ENCODE measurements at places on chromosomes 1 and 21. TPM values are rescaled to one million over a fixed set of nuclear protein-coding genes. Genes with fewer than 3 reads are reported as not detected.

GRCh38 chr1:30672661-30673060 is 50.7 kb downstream of the MATN1 start:
- H3K27ac ChIP-seq, result no peak overlapping the region
- peaks cover 22% of the 10 kb centered on the region for H3K4me1 ChIP-seq
- no peak for DNase-seq
- no peak overlapping the region for H3K4me3 ChIP-seq

Gene KCNE2
- not detected for total RNA-seq

- peak overlapping the region; percentile 69 for H3K27ac ChIP-seq
- H3K27me3 ChIP-seq, result no peaks in the 10 kb centered on the region
- no peak overlapping the region for H3K4me3 ChIP-seq
- no peaks in the 10 kb centered on the region for H3K36me3 ChIP-seq
Measured at GRCh38 chr21:30714946-30715345, 3.6 kb downstream of the KRTAP21-3 start.

Gene USP16
- 24.1 TPM for total RNA-seq

DNA sequence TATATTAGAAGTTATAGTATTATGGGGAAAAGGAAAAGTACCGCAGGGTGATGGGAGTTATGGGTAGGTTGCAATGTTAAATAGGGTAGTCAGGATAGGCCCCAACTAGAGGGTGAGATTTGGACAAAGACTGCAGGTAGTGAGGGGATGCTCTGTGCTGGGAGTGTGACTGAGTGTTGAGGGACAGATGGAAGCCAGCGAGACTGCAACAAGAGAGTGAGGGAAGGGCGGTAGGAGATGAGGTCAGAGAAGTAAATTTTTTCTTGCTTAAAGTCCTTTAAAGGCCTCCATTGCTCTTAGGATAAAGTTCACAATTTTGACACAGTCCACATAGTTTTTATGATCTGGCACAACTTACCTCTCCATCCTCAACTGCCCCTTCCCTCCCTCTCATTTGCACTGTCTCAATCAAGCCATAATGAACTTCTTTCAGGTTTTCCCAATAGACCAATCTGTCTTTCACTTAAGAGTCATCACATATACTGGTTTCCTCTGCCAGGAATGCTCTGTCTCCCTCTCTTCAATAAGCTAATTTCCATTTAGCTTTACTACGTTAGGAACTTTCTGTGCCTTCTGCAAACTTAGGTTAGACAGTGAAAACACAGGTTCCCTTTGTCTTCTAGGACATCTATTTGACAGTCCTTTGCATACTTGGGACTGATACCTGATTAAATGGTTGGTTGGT is 237.7 kb upstream of the CACYBP start:
- DNase-seq, result no peak
- no peak overlapping the region for H3K4me3 ChIP-seq
- no peaks in the 10 kb centered on the region for H3K27me3 ChIP-seq
- no peaks in the 10 kb centered on the region for H3K4me1 ChIP-seq
- H3K36me3 ChIP-seq, result no peaks in the 10 kb centered on the region

DNA sequence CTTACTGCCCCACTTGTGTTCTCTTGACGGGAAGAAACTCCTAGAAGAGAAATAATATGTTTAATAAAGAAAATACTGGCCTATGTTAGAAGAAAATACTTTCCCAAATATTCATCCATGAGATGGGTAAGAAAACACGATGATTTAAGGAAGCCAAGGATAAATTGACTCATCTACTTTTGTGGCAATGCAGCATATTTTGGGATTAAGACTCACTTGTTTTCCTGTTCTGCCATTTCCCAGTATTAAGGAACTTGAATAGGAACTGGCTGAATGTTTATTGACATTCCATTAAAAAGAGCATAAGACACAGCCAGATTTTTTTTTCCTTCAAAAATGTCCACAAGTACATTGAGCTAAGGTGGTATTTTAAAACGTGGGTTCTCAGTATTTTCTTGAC is 10.9 kb upstream of the ADAMTS5 start:
- no peaks in the 10 kb centered on the region for H3K36me3 ChIP-seq
- H3K4me3 ChIP-seq, result no peak overlapping the region
- no peak overlapping the region for H3K27ac ChIP-seq
- peak; percentile 15 for DNase-seq
- no peaks in the 10 kb centered on the region for H3K27me3 ChIP-seq

Gene CHODL
- not detected for total RNA-seq

All from PC-3 (cell line).